Activated CD8-positive, alpha-beta T cell treated with anti-CD3 and anti-CD28 coated beads for 36 hours (primary cell): ENCODE measurements at places on chromosomes 3 and 15.

DNA sequence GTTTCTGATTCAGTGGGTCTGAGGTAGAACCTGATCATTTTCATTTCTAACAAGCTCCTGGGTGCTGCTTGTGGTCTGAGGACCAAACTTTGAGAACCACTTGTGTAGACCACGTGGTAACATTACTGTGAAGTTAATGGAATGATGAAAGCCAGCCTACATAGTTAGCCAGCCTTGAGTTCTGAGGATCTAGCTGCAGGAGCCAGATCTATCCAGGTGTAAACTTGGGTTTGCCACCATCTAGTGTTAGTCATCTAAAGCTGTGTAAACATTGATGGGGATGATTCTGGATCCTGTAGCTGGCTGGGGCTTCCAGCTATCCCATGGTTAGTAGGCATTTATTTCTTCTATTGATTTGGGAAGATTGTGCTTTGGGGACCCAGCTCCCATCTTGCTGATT lies 170.0 kb downstream of the TMEM108 start:
- no peak for DNase-seq

DNA sequence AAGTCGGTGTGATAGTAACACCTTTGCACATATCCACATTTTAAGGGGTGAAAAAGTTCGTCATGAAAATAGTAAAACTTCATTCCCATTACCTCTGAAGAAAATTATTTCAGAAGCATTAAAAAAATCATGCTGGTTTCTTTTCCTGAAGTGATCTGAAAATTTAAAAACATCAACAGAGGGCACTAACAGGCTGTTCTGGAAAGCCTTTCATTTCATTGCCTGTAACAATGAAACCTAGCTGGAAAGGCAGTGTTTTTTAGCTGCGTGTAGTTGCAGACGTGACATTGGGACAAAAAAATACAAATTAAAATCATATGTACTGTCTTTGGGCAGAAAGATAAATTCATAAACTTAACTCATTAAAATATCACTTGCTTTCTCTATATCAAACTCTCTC lies 993.8 kb downstream of the GBE1 start:
- no peak for DNase-seq

DNA sequence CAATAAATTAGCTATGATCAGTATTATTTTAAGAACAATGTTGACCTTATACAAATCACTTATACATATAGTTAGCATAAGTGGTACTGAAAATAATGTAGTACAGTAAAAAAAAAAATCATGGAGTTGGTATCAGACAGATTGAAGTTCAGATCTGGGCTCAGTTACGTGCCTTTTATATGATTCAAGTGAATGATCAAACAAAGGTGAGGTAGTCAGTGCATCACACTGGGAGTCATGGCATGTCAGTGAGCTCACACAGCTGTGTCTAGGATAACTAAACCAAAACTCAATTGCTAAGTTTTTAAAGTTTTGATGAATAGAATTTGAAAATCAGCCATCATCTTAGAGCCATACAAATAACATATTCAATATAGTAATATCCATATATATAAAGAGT lies 11.2 kb upstream of the CCR8 start:
- DNase-seq = no peak

DNA sequence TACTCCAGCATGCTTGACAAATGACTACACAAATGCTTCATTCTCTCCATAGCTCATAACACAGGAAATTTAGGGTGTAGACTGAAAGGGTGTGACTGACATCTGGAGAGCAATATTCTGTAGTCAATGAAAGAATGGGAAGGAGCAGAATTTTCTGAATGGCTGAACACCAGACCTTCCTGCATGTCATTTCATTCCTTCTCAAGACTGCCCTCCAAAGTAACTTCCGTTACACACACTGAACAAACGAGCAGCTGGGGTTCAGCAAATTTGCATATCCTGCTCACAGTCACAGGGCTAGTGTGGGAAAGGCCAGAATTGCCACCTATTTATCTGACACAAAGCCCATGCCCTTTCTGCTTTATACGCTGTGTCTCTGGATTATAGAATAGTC lies 325.0 kb upstream of the CFAP20DC start:
- peak; percentile 35 for DNase-seq

- no peak for DNase-seq
Measured at GRCh38 chr3:80285388-80285787, 517.6 kb upstream of the ROBO1 start.
